Stimulated activated CD4-positive, alpha-beta T cell treated with anti-CD3 and anti-CD28 coated beads, Interleukin-4, amount 100 ng/mL, for 24 hours (primary cell): ENCODE measurements at places on chromosomes 7 and 10.
A peak's percentile ranks its signal among the peaks of the same experiment; 100 is the strongest.

DNA sequence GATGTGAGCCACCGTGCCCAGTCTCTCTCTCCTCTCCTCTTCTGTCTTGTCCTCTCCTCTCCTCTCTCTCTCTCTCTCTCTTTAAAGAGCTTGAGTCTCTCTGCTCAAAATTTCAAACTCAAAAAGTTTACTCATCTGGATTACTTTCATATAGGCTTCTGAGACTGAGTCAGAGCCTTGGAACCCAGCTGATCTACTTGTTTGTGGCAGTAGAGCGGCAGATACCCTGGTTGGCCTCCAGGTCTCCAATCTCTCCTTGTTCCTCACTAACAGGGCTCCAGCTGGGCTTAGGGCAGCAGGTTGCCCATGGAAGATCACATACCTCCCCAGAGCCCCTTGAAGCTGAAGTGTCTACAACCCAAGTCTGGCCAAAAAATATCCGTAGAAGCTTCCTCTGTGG lies 51.0 kb downstream of the HHEX start:
- no peak for DNase-seq

DNA sequence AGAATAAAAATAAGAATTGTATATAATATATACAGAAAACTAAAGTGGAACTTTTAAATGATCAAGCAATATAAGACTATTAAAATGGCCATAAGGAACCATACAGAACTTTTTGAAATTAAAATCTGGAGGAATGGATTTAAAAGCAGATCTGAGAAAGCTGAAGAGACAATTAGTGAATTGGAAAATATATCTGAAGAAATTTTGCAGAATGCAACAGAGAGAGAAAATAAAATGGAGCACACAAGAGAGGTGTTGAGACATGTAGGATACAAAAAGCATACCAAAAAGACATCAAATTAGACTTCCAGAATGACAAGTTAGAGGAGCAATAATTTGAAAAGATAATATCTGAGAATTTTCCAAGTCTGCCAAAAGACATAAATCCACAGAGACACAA lies 169.6 kb downstream of the VTI1A start:
- no peak for DNase-seq

DNA sequence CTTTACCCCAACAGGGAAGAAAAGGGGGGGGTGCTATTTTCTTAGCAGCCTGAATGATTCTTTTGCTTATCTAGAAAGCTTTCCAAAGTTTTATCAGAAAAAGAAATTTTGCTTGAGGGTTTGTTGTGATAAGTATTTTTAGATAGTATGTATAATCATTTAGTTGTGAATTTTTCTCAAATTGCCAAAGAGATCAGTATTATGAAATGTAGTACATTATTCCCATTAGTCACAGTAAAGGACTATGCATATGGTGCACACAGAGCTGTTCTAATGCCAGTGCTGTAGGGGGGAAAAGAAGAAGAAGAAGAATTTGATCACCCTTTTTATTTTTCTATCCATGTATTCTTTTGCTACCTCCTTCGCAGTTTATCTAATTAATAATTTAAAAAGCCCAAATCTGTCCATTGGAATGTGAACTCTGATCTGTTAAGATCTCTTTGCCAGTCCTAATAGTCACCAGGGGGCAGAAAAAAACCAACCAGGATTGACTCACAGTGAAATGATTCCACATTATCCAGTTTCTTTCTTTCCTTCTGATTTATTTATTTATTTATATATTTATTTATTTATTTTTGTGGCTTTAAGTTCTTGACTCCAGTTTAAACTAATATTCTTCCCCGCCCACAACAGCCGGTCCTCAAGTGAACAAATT lies 4.7 kb downstream of the RBM20 start:
- no peak for DNase-seq

- no peak for DNase-seq
These were observed 11.6 kb upstream of the BNIP3 start for GRCh38 chr10:131993275-131993674.

DNA sequence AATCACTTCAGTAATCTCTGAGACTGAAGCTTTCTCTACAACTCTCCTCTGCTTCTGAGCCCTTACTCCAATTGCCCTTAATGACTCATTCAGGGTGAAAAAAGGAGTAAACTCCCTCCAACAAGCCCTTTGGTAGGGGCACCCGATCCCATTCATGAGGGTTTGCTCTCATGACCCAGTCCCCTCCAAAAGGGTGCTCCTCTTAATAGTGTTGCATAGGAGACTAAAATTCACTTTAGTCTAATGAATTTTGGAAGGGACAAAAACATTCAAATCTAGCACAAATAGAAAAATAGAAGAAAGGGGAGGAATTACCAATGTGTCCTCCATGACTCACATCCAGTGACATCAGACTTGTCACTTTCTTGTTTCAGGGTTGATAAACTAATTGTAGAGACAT lies 66.2 kb upstream of the CCNY start:
- DNase-seq = no peak

DNA sequence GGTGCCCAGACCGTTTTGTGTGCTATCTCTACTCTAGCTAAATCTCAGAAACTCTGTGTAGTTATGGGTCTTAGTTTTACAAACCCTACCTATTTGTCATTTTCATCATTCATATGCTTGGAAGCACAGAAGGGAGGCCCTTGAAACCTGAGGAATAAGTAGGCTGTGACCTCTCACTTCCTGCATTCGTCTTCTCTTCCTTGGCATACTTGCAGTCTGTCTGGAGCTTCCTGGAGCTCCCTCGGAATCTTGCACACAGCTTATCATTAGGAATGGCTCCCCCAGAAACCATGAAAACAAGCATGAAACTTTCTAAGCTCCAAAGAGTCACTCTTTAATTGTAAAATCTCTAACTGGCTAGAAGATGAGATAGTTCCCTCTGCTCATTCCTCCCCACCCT lies 376.9 kb upstream of the MYO3A start:
- no peak for DNase-seq

DNA sequence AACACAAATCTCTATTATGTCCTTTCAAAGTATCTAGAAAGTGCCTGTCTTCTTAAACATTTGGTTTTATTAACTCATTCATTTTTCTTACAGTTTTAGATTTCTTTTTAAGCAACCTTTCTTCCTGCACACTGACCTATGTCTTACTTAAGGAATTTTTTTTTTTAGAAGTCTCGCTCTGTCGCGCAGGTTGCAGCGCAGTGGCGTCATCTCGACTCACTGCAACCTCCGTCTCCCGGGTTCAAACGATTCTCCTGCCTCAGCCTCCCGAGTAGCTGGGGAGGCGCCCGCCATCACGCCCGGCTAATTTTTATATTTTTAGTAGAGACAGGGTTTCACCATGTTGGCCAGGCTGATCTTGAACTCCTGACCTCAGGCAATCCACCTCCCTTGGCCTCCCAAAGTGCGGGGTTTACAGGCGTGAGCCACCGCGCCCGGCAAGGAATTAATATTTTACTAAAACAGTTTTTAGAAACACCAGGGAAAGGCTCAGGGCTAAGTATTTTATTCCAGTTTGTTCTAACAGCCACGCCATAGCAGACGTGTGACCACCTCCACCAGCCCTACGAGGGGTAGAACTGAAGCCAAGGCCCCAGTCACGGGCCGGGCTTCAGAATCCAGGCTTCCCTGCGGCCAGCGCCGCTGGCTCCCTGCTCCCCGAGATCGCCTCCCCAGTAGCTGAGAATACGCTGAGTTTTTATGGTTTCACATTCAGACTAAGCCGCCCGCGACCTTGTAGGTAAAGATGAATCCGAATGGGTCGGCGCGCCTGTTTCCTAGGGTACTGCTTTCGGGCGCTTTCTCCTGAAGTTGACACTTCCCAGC lies 941 bp upstream of the LUC7L2 start:
- DNase-seq = peak; percentile 49

DNA sequence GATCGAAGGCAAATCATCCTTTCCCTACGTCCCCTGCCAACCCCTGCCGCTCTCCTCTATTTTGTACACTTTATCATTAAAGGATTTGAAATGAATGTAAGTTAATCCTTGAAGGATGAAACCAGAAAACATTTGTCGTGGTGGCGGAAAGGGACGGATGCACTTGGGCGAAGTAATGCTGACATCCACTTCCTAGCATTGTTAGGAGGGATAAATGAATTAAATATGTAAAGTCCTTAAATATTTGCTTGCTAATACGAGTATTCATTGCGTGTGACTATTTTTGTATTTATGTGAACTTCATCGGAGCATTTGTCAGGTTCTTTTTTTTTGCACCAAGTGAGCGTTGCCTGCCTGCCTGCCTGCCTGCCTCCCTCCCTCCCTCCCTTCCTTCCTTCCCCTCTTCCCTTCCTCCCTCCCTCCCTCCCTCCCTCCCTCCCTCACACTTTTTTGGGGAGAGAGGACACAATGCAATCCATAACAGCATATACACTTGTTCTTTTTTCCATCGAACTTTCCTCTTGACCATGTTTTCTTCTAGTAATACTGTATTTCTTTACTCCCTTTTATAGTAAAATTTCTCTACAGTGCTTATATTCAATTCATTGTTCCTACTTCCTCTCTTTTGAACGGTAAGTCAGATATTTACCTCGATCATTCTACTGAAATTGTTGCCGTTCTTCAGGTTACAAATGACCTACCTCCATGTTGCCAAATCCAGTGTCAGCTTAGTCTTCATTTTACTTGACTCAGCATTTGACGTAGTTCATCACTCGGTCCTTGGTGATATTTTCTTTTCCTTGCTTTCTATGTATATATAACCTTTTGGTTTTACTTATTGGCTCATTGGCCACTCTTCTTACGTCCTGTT lies 831 bp downstream of the CCDC7 start:
- no peak for DNase-seq

DNA sequence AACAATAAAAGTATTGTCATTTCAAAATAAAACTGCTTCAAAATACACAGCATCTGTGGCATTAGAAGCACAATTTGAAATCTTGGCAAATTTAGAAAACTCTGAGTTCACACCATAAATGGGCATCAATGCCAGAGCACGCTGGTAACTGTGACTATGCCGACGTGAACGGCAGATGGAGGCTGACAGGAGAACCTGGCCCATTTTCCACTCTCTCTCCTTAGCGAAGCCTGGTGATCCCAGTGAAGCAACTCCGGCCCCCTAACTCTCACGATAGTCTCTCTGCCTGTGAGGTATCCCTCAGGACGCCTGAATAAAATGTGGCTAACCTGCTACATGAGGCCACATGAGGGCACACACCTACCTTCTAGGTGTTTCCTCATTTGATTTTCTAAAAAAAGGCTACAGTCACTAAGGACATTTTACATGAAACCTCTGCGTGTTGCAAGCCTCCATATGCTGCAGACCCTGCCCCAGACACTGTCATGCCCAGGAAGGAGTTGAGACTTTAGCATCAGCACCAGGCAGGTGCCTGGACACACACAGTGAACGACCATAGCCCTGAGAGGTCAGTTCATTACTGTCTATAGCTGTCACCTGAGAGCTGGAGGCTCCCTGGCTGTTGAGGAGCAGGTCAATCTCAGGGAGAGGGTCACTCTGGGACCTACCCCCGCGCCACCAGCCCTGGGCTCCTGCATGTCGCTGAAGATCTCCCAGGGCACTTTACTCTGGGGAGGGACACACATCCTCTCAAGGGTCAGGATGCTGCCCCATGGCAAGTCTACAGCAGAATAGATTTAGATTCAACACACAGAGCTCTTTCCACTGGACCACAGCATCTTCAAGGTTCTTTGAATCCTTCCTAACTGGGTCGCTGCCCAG lies 62.9 kb upstream of the CAMK2B start:
- no peak for DNase-seq

- DNase-seq = no peak
These were observed 109.8 kb upstream of the NOBOX start for GRCh38 chr7:144513334-144513733.

DNA sequence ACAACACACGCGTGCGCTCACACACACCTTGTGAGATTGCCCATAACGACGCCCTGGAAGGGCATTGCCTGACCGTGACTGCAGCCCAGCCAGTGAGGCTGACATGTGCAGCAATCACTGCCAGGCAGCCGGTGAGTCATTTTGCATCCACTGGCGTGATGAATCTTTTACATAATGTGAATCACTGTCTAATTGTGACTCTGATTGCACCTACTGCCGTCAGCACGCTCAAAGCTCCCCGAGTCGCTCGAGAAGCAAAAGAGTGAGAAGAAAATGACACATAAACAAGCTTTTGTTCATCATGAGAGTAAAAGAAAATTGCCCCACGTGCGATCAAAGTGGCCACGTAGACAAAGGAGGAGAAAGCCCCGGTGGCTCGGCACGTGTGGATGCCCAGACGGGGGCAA lies 117.4 kb upstream of the PFKP start:
- DNase-seq = peak; percentile 71

DNA sequence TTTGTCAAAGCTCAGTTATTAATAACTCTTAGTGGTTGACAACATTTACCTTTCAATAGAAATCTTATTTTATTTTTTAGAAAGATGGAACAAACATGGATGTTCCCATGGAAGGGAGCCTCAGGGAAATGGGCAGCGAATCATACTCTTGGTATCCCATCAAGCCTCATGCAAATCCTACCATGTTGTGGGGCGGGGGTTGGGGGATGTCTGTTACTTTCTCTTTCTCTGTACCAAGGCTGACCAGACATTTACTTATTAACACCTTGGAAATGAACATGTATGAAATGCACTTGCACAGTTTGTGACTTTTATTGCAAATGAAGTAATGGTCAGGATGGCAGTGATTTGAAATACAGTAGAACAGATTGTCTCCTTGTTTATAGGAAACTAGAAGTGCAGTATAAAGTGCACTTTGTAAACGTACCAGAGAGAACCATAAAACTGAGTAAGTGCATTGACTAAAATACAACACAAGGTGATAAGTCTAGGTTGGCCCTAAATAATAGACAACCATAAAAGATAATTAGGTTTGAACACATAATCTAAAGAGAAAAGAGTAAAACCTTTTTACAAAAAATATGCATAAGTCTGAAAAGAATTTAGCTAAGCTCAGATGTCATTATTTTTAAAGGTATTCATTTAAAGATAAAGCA lies 32.4 kb downstream of the SEMA3D start:
- DNase-seq = no peak

DNA sequence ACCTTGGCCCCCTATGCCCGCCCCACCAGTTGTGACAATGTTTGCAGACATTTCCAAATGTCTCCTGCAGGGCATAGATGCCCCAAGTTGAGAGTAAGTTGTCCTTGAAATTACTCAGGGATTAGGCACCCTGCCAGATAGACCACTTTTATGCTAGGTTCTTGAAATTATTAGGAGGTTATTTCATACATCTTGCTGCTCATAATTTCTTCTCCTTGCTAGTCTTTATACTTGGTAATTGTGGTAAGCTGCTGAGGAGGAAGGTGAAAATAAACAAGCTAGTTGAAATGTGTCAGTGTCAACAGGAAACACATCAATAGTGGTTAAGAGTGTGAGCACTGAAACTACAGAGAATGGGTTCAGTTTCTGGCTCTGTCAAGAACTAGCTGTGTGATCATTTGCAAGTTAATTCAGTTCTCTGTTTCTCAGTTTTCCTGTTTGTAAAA lies 63.7 kb upstream of the AOAH start:
- no peak for DNase-seq

DNA sequence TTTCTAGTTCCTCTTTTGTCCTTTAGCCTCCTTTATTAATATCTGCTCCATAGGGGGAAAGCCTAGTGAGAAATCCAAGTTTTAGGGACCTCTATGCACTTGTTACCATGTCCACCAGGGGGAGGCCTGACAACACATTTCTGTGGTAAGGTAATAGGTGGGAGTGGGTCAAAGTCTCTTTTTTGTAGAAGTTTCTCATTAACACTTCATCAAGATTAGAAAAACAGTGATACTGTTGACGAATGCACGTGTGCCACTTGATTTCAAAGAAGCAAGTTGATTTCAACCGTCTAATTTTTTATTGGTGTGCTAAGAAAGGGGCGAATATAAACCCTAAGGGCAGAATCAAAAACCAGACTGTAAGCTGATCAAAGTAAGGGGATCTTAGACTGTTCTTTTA lies 30.6 kb downstream of the CISD1 start:
- peak; percentile 60 for DNase-seq
